ENCODE measurements at places on chromosomes 1 and 21.
A peak's percentile ranks its signal among the peaks of the same experiment; 100 is the strongest.

GRCh38 chr1:34696981-34697380 is 57.9 kb upstream of the GJB5 start:
- no peak for DNase-seq

GRCh38 chr1:212513586-212513985 is 80.9 kb downstream of the NENF start:
- DNase-seq, result no peak

DNA sequence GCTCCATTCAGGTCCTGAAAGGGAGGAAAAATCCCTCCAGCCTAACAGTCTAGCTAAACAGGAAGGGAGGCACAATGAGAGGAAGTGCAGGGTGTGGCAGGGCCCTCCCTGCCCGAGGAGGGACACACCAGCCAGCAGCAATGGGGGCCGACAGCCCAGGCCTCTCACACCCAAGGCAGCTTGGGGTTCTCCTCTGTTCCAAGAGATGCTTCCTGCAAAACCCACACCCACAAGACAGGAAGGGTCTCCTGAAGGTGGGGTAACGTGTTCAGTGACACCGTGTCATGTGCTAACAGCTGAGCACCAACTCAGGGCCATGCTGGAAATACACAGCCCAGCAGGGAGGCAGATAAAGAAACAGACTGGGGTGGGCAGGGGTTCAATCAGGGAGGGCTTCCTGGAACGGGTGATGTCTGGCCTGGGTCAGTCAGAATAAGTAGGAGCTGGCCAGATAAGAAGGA is 10.2 kb downstream of the ECE1 start:
- no peak for DNase-seq

DNA sequence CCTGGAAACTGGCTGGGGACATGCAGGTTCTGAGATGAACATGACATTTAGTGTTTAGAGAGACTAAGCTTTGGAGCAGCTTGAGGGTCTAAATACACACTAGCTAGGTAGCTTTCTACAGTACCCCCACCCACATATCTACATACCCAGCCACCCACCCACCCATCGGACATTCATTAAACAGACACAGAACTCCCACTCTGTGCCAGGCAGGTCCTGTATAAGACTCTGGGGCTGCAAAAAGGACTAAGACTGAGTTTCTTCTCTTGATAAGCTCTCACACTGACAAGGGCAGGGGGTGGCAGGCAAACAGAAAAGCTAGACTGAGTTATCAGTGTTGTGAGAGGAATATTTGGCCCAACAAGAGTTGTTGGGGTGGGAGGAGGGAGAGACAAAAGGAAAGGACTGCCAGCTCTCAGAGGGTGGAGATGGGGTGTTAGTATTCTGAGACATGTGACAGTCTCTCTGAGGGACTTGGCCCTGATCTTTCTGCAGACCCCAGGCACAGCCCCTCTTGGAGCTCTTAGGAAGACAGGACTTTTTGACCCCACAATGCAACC is 6.8 kb downstream of the MAP7D1 start:
- no peak for DNase-seq

DNA sequence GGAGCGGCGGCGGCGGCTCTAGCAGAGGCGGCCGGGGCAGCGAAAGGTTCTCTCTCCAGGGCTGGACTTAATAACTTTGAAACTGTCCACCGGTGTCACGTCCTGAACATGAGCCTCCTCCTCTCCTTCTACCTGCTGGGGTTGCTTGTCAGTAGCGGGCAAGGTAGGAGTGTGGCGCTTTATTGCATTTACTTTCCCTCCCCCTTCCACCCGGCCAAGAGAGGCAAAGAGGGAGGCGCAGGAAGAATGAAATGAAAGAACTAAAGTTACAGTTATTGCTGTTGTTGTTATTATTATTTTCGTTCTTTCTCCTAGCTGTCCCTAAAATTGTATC is 214 bp downstream of the NCAM2 start:
- no peak for DNase-seq

DNA sequence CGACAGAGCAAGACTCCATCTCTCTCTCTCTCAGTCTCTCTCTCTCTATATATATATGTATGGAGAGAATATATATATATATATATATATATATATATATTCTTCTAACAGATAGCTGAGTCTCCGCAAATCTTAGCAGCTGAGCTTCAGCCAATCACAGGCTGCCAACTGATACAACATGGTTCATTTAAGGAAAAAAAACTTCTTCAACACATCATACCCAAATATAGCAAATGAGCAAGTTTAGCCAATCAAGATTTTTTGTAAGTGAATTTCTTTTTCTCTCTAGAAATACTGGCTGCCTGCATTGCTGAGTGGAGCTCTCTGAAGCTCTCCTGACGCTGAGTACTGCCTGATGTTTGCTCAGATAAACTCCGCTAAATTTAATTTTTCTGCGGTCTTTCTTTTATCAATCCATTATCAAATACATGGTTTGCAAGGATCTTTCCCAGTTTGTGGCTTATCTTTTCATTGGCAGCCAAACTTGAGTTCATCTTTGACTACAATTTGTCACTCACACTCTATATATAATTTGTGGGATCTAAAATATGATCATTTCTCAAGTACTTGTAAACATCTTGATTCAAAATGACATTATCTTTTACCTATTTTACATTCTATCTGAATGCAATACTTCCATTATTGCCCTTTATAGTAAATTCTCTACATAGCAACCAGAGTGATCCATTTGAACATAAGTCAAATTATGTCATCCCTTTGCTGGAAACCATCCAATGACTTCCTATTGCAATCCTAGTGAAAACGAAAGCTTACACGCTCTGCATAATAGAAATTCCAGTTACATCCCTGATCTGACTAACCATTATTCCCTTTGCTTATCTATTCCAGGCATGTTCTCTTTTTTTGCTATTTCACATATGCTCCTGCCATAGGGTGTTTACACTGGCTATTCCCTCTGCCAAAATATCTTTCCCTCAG is 2131.7 kb downstream of the MRPL39 start:
- DNase-seq, result no peak

DNA sequence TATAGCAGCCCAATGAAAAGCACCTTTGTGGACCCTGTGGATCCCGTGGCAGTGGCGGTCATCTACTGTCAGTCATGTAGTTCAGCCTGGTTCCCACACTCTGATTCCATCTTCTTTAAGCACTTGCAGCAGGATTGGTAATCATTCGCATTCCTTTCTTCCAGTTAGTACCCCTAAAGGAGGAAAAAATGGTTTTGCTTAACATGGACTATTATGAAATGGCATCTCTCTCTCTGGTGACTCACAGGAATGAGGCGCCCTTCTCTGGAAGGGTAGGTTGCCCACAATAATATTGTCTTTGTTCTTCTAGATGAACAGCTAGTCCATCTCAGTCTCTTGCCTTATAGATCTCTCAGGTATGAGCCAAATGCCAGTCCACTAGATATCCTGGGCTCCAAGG is 127.9 kb upstream of the MROH9 start:
- no peak for DNase-seq

DNA sequence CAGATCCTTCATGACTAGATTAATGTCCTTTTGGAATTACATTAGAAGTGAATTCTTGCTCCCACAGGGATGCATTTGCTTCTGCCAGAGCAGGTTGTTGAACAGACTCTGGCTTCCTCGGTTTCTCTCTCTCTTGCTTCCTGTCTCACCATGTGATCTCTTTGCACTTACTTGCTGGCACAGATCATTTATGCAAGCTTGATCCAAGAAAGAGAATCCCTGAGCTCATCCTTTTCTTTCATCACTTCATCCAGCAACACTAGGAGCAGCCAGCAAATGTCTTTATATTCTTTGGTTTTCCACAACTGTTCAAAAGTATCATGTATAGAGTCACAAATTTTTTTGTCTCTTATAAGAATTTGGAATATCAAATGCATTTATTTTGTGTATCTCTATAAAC is 313.5 kb downstream of the ZNF326 start:
- DNase-seq, result no peak

DNA sequence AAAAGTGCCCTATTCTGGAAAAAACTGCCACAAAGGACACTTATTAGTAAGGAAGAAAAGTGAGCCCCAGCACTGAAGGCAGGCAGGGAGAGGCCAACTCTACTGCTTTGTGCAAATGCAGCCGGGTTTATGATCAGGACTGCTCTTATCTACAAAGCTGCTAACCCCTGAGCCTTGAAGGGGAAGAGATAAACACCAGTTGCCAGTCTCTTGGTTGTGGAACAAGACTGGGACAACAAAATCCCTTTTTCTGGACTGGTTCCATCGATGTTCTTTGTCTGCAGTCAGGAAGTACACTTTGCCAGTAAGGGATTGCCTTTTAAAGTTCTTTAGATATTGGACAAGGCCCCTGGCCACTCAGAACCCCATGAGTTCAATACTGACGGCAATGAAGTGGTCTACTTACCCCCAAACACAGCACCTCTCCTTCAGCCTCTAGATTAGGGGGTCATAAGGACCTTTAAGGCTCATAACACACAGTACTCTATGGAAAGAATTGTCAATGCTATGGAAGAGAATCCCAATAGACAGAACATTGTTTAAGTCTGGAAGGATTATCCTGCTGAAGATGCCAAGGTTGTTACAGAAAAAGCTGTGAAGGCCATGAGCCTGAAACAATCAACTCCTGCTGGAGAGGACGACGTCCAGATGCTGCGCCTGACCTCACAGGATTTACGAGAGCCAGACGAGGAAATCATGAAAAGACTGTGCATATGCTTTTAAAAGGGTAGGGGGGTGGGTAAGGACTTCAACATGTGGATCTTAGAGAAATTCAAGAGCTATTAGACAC is 43.6 kb downstream of the GNB1 start:
- DNase-seq, result no peak

- no peak for DNase-seq
Measured at GRCh38 chr1:118143121-118143520, 41.9 kb downstream of the SPAG17 start.

DNA sequence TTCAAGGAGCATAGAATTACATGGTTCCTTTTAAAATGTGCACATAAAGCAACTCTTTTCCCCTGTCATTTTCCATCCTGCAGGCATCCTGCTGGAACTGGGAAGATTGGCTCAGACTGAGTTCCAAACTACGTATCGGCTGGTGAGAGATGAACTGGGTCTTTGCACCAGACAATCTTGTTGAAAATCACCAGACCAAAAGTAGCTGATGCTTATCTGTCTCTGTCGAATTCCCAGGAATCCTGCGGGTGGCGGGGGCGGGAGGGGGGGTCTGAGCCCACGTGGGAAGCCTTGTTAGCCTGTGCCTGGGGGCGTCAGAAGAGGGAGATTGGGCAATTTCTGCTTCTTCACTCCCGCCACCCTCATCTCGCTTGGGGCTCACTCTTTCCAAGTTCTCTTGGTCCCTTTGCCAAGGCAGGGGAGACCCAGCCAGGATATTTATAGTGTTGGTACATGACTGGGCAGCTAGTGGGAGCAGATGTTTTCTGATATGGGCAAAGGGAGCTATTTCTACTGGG is 90.1 kb upstream of the SLC25A33 start:
- no peak for DNase-seq

DNA sequence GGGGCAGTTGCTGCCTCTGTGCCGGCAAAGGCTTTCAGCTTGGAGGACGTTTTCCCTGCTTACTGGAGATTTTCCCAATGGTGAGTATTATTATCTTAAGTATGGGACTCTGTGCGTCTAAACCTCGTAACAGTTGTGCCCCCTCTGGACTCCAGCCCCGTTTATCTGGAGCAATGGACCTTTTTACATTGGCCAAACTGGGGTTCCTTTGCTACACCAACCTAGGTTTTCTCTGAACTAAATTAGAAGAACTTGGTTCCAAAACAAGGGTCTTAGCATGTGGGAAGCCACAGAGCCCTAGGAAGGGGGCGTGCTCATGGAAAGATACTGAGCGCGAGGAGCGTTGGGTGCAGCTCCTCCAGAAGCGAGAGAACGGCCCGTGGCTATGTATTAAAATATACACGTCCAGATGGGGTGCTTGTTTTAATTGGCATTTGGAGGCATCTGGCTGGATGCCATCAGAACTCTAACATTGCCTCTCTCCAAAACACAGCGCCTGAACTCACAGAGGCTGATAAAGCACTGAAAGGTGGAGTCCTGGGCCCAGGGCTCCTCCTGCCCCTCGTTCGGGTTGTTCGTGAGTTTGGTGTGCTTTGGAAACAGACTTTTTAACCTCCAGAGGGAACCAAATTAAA is 28.4 kb downstream of the POFUT2 start:
- no peak for DNase-seq

- no peak for DNase-seq
Measured at GRCh38 chr1:172885411-172885810, 165.3 kb downstream of the TNFSF18 start.

- no peak for DNase-seq
Measured at GRCh38 chr1:119276558-119276957, 92.0 kb upstream of the HAO2 start.

GRCh38 chr1:26321315-26322041 is 3.7 kb downstream of the CD52 start:
- peak; percentile 89 for DNase-seq

GRCh38 chr21:42445311-42445710 is 41.6 kb downstream of the UBASH3A start:
- DNase-seq, result no peak

DNA sequence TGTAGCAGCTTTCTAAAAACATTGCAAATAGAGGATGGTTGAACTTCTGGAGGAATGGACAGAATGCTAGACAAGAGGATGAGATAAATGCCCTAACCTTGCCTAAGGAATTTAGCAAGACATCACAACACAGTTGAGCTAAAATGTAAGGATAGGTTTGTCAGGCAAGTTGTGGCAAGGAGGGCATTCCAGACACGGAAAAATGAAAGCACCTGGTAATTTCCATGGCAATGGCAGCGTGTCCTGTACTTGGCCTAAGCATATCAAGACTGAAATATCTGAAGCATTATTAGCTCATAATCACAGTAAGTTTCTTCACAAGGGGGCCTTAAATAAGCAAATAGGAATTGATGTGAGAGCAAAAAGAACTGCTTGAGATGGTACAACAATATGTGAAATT is 105.1 kb upstream of the USP25 start:
- DNase-seq, result no peak

GRCh38 chr1:9691108-9691445 is 39.5 kb downstream of the PIK3CD start:
- DNase-seq, result no peak

DNA sequence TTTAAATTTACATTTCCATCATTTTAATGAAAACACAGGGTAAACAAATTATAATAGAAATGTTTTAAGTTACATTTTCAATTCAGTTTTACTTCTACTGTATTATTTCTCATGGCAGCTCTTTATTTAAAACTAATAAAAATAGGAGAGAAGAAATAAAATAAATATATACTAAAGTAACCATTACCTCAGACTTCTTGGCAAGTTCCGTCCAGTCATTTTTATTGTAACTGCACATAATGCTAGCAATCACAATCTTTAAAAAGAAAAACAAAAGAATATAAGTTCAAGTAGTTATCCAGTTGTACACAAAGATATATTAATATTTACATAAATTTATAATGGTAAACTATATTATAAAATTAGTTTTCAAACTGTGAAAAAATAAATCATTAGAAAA is 538.6 kb downstream of the DPYD start:
- DNase-seq, result no peak
